ENCODE measurements at places on chromosomes 7 and 10.

- DNase-seq = no peak
Observed at GRCh38 chr7:139246905-139247304, 15.9 kb downstream of the UBN2 start.

DNA sequence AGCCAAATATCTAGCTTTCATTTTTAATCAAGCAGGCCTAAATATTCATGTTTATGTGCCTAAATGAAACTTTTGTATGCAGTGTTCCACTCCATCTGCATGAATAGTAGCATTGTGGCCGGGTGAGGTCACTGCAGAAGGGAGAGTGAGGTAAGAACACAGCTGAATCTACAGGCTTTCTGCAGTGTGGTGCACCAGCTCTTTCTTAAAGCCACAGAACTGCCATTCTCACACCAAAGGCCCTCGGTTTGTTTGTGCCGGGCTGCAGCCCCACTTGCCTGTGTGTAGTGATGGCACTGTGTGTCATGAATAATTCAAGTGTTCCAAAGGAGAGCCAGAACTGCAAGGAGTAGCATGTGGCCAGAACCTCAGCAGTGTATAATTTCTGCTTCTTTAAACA is 204.1 kb downstream of the TRIL start:
- DNase-seq = no peak

GRCh38 chr7:104156842-104157277 is 51.0 kb downstream of the ORC5 start:
- no peak for DNase-seq

DNA sequence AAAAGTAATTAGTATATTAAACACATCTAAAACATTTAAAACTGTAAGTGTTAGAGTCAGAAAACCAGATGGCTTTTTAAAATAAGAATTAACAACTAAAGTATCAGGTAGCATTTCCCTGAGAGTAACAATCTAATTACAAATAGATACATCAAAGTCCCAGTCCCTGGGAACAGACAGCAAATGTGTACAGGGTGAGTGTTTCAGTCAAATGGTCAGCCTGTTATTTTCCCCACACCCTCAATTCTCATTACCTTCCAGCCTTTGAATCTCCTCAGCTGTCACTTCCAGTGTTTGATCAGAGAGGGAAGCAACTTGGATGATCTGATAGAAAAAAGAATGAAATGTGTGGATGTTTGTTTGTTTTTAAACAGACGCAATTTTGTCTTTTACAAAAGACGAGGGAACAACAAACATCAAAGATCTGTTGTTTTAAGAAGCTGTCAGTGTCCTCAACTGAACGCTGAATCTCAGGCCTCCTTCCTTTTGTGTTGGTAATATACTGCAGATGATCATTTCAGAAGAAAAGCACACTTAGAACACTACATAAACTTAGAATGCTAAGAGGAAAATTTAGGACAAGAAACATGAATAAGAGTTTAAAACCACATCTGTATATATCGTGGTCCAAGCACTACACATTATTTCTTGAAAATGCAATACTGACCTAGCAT is 29.8 kb downstream of the CEP41 start:
- no peak for DNase-seq

- no peak for DNase-seq
Observed at GRCh38 chr7:753190-753589, 26.1 kb upstream of the PRKAR1B start.

GRCh38 chr10:111316722-111317212 is 239.9 kb downstream of the ADRA2A start:
- DNase-seq = no peak

DNA sequence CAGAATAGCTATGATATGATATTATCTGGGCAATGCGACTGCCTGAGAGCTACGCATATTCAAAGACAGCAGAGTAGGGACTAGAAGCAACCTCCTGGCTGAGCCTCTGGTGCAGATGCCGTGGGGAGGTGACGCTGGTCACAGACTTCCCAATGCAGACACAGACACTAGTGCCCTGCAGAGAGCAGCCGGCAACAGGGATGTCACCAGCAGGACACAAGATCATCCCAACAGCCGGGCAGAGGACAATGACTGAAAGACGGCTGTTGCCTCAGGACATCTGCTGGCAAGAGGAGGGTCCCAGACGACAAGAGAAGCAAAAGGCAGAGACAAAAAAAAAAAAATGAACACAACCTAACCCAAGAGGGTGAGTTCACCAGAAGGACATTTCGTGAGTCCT is 104.6 kb downstream of the CALN1 start:
- DNase-seq = no peak

- no peak for DNase-seq
Observed at GRCh38 chr10:125450218-125450617, 232.7 kb downstream of the TEX36 start.

GRCh38 chr7:42167206-42167605 is 69.8 kb downstream of the GLI3 start:
- no peak for DNase-seq

GRCh38 chr7:107158028-107158427 is 10.8 kb upstream of the HBP1 start:
- DNase-seq = no peak

- no peak for DNase-seq
Observed at GRCh38 chr7:90469554-90469953, at the start of gene PTTG1IP2. PTTG1IP2 (plus strand) TSS chr7:90469639; CDS start chr7:90469787, 148 bp downstream.

GRCh38 chr7:33072471-33072870 is 9.9 kb upstream of the NT5C3A start:
- DNase-seq = no peak

- DNase-seq = no peak
Observed at GRCh38 chr7:41391818-41392217, 311.1 kb downstream of the INHBA start.

GRCh38 chr7:38675494-38676106 is 44.4 kb upstream of the AMPH start:
- DNase-seq = no peak

DNA sequence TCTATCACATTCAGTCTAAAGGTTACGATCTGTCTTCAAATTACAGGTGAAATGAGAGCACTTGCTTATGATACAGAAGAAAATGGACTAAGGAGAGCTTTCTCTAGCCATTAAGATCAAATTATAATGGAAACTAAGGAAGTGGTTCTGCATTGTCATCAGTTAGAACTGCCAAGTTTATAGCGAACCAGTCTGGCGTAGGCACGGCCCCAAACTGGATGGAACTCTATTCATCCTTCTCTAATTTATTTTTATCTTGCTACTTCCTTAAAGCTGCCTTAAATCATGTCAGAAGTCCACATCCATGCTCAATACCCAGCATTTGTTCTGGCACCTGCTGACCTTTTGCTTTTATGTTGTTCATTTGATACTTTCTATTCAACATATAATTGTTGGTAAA is 63.7 kb upstream of the APBB1IP start:
- no peak for DNase-seq
